Activated CD8-positive, alpha-beta T cell treated with anti-CD3 and anti-CD28 coated beads, Interleukin-2, amount 10 ng/mL, durations not matched to agents 7 days and 5 days (primary cell): ENCODE measurements at places on chromosomes 2 and 18.

- DNase-seq: no peak
Measured at GRCh38 chr2:182321096-182321495, 105.7 kb downstream of the PDE1A start.

DNA sequence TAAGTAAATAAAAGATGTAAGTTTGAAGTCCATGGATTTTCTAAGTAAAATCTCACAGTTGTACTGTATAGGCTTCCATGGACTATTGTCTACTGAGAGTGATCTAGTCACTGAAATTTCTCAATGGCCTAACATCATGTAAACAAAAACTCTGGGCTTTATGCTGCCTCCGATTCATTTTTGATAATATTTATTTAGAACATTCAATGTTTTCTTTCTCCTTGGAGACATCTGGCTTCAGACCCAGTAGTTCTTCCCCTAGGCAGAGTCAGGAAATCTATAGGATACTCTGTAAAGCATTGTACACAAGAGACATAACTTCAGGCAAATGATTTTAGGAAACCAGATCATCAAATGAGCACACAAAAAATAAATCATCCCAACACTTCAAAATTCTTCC is 1208.6 kb upstream of the ZEB2 start:
- no peak for DNase-seq

DNA sequence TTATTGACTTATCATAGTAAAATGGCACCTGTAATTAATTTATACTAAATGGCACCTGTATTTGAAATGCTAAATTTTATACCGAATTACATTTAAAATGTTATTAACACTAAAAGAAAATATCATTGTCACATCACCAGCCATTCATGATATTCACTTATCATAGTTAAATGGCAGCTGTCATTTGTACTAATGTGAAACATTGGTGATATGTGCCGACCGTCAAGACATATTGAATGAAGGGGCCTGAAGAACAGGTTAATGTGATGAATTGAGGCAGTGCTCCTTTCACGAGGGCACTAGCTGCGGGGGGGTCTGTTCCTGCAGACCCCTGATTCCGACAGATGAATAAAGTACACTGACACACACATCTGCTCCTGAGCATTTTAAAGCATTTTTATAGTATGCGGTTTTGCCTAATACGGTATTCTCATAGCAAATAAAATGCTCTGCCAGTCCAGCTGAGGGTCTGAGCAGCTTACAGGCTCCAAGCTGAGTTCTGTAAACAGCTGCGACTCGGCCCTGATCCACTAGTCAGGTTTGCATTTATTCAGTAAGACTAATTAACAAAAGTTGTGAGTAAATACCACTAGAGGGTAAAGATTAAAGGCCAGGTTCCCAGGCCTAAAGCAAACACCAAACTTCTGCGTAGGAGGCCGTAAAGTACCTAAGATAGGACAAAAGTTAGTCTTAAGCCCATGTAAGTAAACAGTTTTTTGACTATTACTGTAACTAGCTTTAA is 593.4 kb upstream of the NETO1 start:
- no peak for DNase-seq

DNA sequence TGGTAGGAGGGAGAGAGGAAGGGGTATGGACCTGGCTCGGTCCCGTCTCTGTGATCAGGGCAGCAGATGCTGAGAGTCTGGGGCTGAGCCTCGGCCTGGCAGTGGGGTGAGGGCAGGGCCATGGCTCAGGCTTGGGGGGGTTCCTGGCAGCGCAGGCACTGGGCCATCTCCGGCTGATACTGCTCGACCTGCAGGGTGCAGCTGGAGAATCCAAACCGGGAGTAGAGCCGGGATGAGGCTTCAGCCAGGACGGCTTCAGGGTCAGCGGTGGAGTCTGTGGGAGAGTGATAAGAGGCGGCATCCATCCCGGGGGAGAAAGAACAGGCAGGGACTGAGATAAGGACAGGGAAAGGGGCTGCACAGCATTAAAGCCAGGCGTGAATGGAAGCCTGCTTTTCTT is 7.7 kb downstream of the SLC30A3 start:
- DNase-seq: no peak

DNA sequence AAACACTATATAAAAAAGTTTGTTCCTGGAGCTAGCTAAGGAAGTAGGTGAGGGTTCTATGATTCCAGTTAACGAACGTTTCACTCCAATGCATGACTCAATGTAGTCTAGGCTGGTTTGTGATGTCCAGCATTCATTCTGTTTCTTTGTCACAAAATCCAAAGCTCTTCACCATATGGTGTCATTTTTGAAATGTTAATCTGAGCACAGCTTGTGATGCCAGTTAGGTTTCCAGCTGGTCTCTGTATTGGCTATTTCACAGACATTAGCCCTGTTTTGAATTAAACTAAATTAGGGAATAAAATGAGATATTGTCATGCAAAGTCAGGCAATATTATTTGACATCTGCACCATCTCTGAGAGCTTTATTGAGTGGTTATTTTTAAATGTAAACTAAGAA is 159.4 kb downstream of the RBM43 start:
- no peak for DNase-seq
